ENCODE measurements at places on chromosomes 6 and 20.

DNA sequence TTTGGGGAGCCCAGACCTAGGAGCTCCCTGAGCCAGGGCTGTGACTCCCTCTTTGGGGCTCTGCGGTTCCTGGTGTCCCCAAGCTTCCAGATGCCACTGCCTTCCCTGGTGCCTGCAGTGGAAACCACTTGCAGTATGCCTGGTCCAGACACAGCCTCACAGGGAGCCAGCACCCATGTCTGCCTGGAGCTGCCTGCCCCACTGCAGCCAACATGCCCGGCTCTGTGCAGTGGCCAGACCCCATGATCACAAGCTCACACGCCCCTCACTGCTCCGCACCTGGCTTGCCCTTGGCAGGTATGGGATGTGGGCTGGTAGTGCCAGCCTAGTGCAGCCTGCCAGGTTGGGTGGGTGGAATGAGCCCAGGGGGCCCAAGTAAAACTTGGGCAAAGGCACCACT, 644.8 kb downstream of the HTR1B start:
- DNase-seq, result no peak

GRCh38 chr20:37846573-37846972, 56.4 kb upstream of the VSTM2L start:
- peak; percentile 4 for DNase-seq

GRCh38 chr20:19786311-19786710, 28.3 kb downstream of the RIN2 start:
- DNase-seq, result no peak

- DNase-seq, result no peak
Measured at GRCh38 chr6:133257545-133258105, 16.5 kb downstream of the EYA4 start.

GRCh38 chr20:4787820-4788219, 66.1 kb downstream of the PRND start:
- DNase-seq, result no peak

GRCh38 chr20:438571-439469, 23.5 kb downstream of the TBC1D20 start:
- no peak for DNase-seq

DNA sequence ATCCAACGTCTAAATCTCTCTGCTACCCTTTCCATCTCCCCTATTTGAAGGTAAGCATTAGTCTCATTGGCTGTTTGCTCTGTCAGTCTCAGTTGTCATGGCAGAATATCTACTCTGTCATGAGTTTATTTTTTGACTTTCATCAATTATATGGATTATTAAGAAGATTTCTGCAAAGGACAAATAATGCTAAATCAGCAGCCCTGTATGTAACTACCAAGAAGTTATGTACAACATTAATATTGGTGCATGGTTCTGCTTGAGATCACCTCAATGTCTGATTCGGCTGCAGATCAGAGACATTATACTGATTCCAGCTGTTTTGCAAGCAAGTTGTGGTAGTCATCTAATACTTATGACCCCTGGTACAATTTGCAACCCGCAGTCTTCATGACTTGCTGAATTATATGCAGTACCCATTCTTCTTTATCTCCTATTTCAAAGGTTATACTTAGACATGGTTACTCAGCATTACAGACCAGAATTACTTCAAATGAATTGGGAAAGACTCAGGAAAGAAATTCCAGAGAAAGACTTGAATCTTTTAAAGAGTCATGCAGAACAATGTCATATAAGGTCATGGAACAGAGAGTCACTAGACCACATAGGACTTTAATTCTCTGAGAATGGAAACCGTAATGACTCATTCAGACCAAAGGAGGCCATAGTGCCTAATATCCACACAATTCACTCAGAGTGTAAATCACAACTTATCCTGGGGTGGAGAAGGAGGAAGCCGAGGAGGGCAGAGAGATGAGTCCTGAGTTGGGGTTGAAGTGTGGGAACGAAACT, 201.4 kb downstream of the IBTK start:
- no peak for DNase-seq

DNA sequence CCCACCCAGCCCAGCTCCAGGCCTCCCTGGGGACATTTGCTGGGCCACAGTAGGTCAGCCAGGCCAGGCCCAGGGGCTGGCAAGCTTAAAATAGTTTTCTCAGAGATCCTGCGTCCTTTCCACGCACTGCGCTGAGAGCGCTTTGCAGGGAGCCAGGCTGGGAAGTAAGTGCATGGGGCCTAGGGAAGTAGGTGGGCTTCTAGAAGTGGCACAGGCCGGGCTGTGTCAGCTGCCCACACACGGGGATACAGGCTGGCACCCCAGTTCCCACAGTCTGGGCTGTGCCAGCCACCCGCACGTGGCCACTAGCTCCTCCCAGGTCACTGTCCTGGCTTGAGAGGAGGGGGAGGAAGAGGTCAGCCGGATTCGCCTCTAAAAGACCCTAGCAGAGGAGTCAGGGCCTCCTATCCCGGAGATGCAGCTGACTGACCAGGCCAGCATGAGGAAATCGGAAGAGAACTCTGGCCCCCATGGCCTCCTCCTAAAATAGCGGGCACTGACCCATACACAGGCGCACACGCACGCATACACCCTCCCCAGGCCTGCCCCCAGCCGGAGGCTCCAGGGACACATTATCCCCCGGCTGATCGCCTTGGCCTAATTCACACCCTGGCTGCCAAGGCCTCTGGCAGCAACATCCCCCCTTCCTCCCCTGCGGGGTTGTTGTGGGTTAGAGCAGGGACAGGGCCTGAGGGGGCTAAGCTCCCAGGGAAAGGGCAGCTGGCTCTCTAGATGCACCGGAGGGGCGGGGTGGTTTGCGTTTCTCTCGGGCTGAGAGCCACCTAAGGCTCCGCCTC, 5.4 kb downstream of the SLCO4A1 start:
- DNase-seq, result no peak

GRCh38 chr6:89360415-89360999, 8.0 kb upstream of the UBE2J1 start:
- DNase-seq, result no peak

DNA sequence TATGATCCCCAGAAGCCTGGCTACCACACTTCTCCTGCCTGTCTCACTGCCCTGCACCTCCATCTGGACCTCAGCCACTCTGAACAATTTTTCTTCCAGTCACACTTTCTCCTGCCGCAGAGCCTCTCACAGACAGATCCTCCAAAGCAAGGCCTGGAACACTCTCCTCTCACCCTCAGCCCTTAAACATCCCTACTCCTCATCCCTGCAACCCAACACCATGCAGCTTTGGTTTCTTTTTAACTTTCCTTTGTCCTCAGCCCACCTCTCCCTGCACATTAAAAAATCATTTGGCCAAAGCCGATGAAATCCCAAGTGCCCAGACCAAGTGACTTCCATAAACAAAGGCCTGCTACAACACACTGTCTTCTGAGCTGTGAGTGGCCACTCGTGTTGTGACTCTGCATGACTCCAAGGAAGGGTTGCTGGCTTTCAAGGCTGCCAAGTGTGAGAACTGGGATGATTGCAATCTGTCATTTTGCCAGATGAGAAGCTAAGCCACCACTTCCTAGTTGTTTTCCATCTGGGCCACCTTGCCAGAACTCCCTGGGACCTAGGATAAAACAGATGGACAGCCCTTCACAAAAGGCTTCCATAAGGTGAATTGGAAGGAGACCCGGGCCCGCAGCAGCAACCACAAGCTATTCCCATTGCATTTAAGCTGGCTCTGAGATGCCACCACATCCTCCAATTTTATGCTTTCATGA, 144.4 kb upstream of the SSTR4 start:
- no peak for DNase-seq

- no peak for DNase-seq
Measured at GRCh38 chr20:36686944-36687343, 40.9 kb upstream of the SLA2 start.

DNA sequence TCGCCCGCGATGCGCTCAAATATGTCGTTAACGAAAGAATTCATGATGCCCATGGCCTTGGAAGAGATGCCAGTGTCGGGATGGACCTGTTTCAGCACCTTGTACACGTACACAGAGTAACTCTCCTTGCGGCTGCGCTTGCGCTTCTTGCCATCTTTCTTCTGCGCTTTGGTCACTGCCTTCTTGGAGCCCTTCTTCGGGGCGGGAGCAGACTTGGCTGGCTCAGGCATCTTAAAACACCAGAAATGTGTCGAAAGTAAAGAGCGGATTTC, 36.4 kb downstream of the HFE start:
- no peak for DNase-seq

GRCh38 chr6:31734821-31735406, 1.4 kb downstream of the CLIC1 start:
- no peak for DNase-seq

GRCh38 chr6:110566346-110567125, 90.1 kb upstream of the SLC22A16 start:
- DNase-seq, result no peak

- no peak for DNase-seq
Measured at GRCh38 chr20:34511891-34512265, 4.3 kb upstream of the DYNLRB1 start.

DNA sequence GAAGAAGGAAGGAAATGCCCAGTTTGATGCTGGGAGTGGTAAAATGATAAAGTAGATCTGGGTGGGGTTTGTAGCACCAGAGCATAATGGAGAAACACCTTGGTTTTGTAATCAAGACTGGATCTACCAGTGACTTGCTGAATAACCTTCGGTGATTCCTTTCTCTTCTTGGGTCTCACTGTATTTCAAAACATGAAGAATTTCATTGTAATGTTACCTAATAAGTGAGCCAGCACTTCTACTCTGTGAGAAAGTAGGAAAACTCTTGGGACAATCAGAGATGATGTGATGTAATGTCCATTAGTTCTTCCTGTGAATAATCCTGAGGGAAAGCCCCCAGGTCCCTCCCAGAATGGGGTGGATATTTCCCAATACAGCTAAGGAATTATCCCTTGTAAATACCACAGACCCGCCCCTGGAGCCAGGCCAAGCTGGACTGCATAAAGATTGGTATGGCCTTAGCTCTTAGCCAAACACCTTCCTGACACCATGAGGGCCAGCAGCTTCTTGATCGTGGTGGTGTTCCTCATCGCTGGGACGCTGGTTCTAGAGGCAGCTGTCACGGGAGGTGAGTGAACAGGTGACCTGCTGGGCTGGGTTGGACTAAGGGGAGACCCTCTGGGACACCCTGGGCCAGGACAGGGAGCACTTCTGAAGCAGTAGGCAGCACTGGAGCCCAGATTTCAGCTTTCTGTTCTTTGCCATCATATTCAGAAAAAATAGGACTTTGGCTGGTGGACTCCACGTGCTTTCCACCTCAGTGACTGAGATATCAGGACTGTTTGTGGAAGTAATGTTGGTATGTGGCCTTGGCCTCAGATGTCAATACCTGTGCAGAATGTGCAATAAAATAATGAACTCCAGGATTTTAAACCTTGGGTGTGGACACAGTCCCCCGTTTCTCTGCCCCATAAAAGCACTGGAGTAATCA, at the start of gene PI3:
PI3 (plus strand) TSS at position 469 of the 931 bp plus-strand sequence; CDS start at position 490, 21 bp downstream.
- DNase-seq, result no peak

DNA sequence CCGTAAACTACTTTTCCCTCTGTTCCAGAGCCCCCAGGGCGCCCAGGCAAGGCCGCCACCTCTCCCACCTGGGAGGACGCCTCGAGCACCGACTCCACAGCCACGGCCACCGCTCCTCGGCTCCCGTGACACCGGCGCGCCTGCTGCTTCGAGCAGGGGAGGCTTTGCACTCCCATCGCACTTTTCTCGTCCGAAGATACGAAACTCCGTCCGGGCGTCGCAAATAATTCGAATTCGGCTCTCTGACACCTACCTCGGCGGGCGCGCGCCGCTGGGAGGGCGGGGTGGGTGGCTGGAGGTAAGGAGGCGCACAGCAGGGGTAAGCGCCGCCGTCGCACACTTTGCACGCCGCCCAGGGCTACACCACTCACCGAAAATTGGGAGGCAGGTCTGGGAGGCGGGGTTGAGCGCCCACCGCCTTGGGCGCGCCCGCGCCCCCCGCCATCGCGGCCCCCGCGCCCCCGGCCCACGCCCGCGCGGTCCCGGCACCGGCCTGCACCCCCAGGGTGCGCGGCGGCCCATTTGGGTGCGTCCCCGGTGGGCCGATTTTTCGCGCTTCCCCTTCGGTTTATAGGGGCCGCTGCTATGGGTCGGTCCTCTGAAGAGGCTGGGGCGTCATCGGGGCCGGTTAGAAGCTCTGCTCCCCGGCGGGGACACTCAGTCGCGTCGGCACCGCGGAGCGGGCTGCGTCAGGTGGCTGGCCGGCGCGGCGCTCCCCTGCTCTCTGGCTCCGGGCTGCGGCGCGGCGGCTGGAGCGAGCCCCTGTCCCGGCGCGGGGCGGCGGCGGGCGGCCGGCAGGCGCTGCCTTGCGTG, 36.2 kb downstream of the GNAS start:
- peak; percentile 65 for DNase-seq

DNA sequence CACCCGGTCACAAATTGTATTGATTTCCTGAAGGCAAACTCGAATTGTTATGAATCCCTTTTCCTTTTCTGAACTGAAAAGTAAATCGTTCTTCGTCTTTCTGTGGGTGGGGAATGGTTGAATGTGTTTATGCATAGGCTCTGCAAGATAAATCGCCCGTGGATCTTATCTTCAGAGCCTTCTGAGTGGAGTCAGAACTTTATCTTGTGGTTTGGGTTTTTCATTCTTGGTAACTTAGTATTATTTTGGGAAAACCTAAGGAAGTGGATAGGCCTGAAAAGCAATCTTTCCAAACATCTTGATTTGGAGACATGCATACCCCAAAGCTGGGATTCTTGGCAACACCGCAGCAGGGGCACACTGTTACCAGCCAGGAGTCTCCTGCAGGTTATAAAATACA, 122.4 kb downstream of the MAP3K7 start:
- no peak for DNase-seq

DNA sequence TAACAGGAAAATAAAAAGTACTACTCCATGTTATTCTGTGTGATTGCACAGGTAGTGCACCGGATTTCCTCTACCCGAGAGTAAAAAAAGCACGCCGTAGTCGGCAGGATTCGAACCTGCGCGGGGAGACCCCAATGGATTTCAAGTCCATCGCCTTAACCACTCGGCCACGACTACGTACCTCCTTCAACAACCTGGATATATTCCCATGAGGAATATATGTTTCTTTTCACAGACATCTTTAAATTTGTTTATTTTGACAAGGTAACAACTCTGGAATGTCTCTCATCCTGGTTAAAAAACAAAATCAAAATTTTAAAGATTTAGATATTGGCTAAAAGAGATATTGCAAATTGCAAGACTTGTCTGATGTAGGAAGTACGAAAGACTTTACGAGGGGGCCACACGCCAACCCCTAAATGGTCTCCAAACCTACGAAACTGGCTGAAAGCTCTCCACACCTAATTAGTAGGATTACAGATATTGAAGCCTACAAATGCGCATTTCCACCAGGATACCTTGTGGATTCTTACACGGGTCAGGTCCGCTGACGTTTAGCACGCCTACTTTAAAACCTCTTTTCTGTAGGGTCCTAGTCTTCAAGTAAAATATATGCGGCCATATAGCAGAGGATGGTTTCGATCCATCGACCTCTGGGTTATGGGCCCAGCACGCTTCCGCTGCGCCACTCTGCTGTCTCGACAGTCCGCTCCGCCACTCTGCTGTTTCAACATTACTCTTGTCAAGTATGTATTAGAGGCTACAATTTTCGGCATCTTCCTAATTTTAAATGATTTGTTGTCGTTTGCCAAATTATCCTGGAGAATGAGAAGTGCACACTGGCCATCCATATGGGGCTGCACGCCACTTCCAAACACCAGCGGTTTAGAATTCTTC, 52.2 kb upstream of the BTN3A2 start:
- peak; percentile 68 for DNase-seq

GRCh38 chr20:38790200-38791053, 15.1 kb upstream of the PPP1R16B start:
- peak; percentile 44 for DNase-seq

All from NCI-H774 (cell line).